ENCODE measurements at places on chromosomes 2 and 18.

- no peak for DNase-seq
These were observed 296.3 kb upstream of the KCNJ3 start for GRCh38 chr2:154402213-154402612.

- no peak for DNase-seq
These were observed 104.1 kb upstream of the ITGA6 start for GRCh38 chr2:172323256-172323655.

DNA sequence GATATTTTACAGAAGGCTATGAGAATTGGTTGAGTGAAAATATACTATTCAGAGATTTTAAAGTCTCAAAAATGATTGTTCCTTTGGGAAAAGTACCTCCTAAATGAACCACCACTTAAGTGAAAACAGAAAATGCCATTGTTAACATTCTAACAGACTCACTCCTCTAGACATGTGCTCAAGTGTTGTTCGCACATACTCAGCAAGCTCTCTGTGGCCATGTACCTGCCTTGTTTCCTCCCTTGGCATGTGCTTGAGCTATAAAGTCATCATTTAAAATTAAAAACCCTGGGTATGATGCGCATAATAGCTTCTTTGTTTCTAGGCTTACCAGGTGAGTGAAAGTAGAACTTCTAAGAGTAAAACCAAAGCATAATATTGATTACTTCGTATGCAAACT, 343.2 kb upstream of the VRK2 start:
- no peak for DNase-seq

GRCh38 chr2:238950551-238950950, 102.7 kb downstream of the TWIST2 start:
- no peak for DNase-seq

DNA sequence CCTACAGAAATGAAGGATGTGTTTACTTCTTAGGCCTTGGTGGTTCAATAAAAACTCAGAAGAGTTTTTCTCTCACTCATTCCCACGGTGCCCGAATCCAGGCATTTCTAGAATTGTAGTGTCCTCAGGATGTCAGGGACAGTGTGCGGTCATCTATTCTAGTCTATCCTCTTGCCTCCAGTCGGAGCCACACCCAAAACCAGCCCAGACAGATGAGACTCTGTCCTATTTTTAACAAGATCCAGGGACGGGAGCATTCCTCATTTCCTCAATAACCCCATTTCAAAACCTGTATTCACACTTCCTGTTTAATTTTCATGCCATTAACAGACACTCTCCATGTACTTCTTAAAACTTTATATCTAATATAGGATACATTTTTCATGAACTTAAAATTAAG, 11.6 kb upstream of the RBMS1 start:
- DNase-seq, result no peak

- DNase-seq, result no peak
These were observed 211.8 kb downstream of the FAM210A start for GRCh38 chr18:13514558-13514957.

- no peak for DNase-seq
These were observed 97.4 kb upstream of the NEUROD1 start for GRCh38 chr2:181777734-181778133.

GRCh38 chr18:23688528-23688927, 725 bp upstream of the LAMA3 start:
- DNase-seq, result no peak

GRCh38 chr2:43136876-43137275, 89.5 kb downstream of the ZFP36L2 start:
- DNase-seq, result no peak
